ENCODE measurements at places on chromosomes 7 and 10. TPM values are rescaled to one million over a fixed set of nuclear protein-coding genes. Genes with fewer than 3 reads are reported as not detected.

The PALS2 gene
- total RNA-seq, result 146 TPM

The SPAG6 gene
- 7.1 TPM for total RNA-seq

The HOXA13 gene
- not detected for total RNA-seq

The CPVL gene
- 7.9 TPM for total RNA-seq

The HTR7 gene
- total RNA-seq, result 1.7 TPM

The C10orf62 gene
- 1.3 TPM for total RNA-seq

The OR2F1 gene
- total RNA-seq, result not detected

The TET1 gene
- 9.9 TPM for total RNA-seq

The ZNF511 gene
- total RNA-seq, result 30.1 TPM

The NANOS1 gene
- total RNA-seq, result 4.3 TPM

The ARHGEF35 gene
- 0.79 TPM for total RNA-seq

The RAMP3 gene
- 9.5 TPM for total RNA-seq

The LOXL4 gene
- 0.56 TPM for total RNA-seq

The PIP gene
- not detected for total RNA-seq

The SLC16A9 gene
- total RNA-seq, result 12.7 TPM

The GNAT3 gene
- total RNA-seq, result not detected

The LHFPL3 gene
- total RNA-seq, result 13.0 TPM

The TMEM176A gene
- total RNA-seq, result 22.0 TPM

The PLXDC2 gene
- 42.1 TPM for total RNA-seq

The ERVW-1 gene
- not detected for total RNA-seq

The COX15 gene
- total RNA-seq, result 40.2 TPM

The STEAP1B gene
- 5.9 TPM for total RNA-seq

The UNC5B gene
- 31.7 TPM for total RNA-seq

The HOXA5 gene
- total RNA-seq, result not detected

The AKR1C2 gene
- total RNA-seq, result 13.6 TPM

The C10orf53 gene
- total RNA-seq, result not detected

The POT1 gene
- 32.7 TPM for total RNA-seq

The CYP3A5 gene
- 0.77 TPM for total RNA-seq

All from dorsolateral prefrontal cortex (tissue), 122 donors.